ENCODE measurements at places on chromosomes 6 and 20. TPM values are rescaled to one million over a fixed set of nuclear protein-coding genes. Genes with fewer than 3 reads are reported as not detected.

Gene LIN28B
- 0.29 TPM for total RNA-seq

Gene COL19A1
- total RNA-seq: 0.59 TPM

Gene ZBTB22
- 10.7 TPM for total RNA-seq

Gene TCP11
- total RNA-seq: not detected

Gene KIAA0408
- 2.6 TPM for total RNA-seq

Gene LRRC1
- 0.96 TPM for total RNA-seq

Gene PRKN
- not detected for total RNA-seq

Gene PGBD1
- 15.7 TPM for total RNA-seq

Gene WASF1
- total RNA-seq: 10.1 TPM
